ENCODE measurements at places on chromosomes 16 and 17.

GRCh38 chr17:65729207-65729606, 167.8 kb upstream of the AXIN2 start:
- no peak for DNase-seq

DNA sequence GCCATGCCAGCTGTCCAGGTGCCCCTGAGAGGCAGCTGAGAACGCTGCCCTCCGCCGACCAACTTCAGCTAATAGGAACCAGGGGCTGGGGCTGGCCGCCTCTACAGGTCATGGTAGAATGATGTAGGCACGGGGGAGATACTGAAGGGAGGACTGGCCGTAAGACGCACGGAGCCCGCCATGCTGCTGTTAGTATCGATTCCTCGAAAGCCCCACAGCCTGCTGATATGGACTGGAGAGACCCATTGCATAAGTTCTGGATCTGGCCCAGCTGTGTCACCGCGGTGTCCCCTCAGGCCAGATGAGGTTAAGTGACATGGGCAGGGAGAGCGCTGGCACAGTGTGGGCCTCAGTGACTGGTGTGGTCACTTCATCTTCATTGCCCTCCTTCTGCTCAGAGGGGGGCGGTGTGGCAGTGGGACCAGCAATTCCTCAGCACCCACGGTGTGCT, 75.6 kb downstream of the AMFR start:
- no peak for DNase-seq

GRCh38 chr16:12410837-12411490, 392.7 kb downstream of the CPPED1 start:
- no peak for DNase-seq

GRCh38 chr16:53886482-53887378, 182.8 kb downstream of the FTO start:
- DNase-seq, result no peak

DNA sequence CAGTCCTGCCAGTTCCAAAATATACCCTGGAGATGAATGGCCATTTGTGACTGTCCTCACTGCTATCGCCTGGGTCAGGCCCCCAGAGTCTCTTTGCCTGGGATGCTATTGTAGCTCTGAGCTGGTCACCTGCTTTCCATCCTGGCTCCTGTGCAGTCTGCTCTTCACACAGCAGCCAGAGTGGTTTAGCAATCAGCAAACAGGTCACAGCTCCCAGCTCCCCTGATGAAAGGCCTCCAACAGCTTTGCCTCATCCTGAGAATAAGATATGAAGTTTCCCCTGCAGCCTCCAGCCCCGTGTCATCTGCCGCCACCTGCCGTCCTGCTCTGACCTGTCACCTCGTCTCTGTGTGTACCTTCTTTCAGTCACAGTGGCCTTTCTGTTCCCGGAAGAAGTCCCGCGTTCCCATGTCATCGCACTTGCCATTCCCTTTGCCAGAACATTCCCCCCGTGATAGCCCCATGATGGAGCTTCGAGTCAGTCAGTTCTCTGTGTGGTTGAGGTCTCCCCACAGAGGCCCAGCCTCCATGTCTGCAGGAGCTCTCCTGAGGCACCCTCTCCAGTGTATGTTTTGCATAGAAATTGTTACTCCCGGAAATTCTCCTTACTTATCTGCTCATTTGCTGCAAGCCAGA, 281.5 kb downstream of the SNX29 start:
- DNase-seq, result peak; percentile 33

DNA sequence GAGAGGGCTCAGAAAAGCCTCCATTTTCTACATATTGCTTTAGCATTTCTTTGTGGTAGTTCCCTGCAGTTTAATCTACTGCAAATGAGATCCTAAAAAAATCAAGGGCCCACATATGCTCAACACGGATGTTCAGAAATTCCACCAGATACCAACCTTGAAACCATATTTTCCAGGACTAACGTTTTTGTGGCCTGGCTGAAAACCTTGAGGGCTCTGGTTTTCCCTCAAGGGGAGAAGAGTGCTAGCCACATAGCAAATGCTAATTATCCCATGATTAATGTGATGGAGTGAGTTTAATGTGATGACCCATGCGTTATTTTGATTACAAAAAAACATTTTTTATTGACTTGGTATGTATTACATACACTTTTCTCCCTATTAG, 68.9 kb downstream of the SNX11 start:
- no peak for DNase-seq

DNA sequence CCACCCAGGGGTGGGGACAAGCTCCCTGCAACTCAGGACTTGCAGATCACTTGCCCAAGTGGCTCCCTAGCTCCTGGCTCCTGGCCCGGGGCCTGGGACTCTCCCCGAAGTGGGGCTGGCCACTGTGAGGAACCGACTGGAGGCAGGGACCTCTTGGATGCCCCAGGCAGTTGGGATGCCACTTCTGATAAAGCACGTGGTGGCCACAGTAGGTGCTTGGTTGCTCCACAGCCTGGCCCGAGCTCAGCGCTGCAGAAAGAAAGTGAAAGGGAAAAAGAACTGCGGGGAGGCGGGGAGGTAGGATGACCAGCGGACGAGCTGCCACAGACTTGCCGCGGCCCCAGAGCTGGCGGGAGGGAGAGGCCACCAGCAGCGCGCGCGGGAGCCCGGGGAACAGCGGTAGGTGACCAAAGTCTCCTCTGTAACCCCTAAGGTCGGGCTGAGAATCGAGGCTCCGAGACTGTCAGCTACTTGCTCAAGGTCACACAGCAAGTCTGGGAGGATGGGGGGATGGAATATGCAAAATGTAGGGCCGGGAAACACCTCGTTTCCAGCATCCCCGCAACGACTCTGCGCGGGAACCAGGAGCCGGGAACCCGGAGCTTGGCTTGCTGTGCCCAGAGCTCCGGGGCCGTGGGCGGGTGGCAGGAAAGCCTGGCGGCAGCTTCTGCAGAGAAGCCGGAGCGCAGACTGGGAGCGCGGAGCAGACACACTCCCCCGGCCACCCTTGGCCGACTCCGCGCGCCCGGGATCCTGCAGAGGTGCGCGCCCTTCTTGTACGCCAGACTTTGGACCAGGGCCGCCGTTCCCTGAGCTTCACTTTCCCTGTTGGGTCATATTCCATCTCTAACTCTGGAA, 1.9 kb downstream of the CIITA start:
- no peak for DNase-seq

GRCh38 chr17:44770166-44770925, 11.6 kb downstream of the ADAM11 start:
- DNase-seq, result no peak

DNA sequence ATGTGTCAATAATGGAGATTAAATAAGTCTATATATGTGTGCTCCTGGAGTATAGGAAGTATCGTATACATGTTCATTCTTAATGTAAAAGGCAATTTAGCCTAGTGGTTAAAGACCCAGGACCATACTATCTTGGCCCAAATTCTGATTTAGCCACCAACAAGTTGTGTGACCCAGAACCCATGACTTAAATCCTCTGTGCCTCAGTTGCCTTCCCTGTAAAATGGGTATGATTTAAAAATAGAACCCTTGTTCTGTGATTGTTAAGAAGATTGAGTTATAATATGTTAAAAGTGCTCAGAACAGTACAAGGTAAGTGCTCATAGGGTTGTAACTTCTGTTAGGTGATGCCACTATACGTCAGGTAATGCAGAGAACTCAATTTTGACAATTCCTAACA, 18.8 kb upstream of the BLMH start:
- no peak for DNase-seq

DNA sequence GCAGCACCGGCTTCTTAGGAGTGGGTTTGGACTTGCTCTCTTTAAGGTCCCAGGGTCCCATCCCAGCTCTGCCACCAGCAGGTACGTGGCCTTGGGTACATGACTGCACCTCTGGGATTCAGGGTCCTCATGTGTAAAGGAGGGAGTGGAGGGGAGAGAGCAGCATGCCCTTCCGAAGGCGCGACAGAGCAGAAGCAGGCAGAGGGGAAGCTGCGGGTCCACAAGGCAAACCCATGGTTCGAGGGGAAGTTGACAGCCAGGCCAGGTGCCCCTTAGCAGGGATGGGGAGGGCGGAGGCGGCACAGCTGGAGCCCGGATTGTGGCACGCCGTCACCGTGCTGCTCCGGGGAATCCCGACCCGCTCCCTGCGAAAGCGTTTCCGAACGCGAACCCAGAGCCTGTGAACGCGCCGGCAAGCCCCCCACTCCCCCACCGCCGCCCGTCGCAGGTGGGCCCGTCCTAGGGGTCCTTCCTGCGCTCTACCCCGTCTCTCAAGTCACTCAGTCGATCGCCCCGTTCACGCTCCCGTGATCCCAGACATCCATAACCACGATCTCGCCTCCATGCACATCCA, 4.1 kb upstream of the TBX2 start:
- DNase-seq, result no peak

- no peak for DNase-seq
Measured at GRCh38 chr16:5467552-5467951, 370.0 kb upstream of the EEF2KMT start.

GRCh38 chr17:44587339-44587738, 30.1 kb downstream of the FZD2 start:
- no peak for DNase-seq

GRCh38 chr16:54342966-54343365, 56.4 kb upstream of the IRX3 start:
- DNase-seq, result no peak

DNA sequence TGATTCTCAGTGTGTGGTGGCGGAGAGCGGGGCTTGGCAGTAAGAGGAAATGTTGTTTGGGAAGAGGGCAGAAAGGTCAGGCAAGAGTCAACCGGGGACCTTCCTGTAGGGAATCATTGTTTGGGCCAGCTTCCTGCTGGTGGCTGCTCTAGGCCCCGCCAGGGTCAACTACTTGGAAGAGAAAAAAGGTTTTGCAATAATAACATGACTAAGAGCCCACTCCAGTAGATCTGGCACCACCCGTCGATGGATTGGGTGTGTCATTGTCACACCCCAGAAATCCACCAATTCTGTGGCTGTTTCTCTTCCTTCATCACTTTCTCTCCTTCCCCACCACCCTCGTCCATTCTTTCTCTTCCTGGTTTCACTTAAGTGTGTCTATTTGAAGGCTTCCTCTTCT, 4.2 kb upstream of the KRT24 start:
- no peak for DNase-seq

DNA sequence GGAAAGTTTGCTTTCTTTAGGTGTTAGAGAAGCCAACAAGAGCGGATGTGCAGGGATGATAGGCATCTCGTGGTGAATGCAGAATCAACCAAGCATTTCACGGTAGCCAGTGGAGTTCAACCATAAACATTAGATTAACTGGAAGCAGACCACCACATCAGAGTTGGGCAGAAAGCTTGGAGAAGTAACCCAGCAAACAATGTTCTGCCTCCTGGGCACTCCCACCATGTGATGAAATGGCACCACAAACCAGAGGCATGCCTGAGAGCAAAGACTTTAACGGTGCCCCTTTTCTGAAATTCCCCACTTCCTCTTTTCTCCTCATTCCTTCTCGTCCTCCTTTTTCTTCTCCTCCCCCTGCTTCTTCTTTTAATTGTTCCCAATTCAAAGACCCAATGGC, 193.5 kb upstream of the ANKFN1 start:
- no peak for DNase-seq

GRCh38 chr17:37360632-37361031, 15.2 kb upstream of the C17orf78 start:
- no peak for DNase-seq

DNA sequence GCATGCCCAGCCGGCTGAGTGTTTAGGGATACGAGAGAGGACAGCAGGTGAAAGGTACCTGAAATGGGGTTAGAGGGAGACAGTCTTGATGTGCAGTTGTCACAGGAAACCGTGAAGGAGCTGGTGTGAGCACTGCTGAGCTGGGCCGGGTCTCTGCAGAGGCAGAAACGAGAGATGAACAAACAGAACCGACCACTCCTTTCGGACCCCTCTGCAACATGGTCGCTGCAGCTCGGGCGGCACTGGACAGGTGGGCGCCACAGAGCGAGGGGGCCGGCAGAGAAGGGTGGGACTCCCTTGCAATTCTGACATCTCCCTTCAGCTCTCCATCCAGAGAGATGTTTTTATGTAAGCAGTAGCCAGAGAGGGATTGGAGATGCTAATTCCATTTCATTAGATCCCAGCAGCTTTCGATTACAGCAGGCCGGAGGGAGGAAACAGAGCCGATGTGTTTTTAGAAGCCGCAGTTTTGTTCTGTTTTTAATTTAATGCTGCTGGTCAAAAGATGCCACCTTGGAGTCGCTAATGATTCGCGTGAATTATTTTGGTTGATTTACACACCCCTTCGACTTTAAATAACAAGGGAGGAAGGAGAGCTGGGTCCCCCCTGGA, 86.3 kb upstream of the RPL38 start:
- DNase-seq, result no peak

GRCh38 chr16:79452671-79453070, 147.9 kb downstream of the MAF start:
- DNase-seq, result no peak

- DNase-seq, result no peak
Measured at GRCh38 chr16:85686912-85687591, 1.7 kb downstream of the GINS2 start.

DNA sequence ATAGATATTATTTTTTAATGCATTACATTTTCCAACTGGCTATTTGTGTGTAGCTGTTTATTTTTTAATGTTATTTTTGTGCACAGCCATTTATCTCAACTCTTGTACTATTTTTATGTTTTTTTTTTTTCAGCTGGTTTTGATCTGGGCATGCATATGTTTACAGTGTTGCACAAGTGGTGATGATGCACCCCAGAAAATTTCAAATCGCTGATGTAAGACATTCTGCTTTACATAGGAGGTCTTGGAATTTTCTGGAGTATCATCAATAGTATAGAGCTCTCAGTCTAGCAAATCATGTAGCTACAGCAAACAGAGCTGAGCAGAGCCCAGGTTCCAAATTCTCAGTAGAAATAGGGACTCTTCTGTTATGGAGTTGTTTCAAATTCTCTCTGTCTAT, 30.2 kb downstream of the CACNG5 start:
- DNase-seq, result no peak

- DNase-seq, result no peak
Measured at GRCh38 chr16:89536886-89537548, 23.5 kb upstream of the RPL13 start.

DNA sequence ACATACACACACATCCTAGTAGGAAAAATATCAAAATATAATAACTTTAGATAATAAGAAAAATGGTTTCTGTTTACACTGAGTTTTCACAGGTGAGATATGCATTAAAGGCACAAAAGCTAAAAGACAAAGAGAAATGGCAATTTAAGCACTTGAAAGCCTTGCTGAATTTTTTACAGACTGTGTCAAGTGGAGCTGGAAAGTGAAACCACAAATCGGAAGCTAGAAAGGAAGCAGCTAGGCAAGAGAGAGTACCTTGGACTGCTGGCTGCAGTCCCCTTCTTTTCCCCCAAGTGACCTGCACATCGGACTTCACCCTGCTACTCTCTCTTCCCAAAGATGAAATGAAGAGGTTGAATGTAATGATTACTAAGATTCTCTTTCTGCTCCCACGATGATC, 135.1 kb downstream of the CDH13 start:
- DNase-seq, result no peak

DNA sequence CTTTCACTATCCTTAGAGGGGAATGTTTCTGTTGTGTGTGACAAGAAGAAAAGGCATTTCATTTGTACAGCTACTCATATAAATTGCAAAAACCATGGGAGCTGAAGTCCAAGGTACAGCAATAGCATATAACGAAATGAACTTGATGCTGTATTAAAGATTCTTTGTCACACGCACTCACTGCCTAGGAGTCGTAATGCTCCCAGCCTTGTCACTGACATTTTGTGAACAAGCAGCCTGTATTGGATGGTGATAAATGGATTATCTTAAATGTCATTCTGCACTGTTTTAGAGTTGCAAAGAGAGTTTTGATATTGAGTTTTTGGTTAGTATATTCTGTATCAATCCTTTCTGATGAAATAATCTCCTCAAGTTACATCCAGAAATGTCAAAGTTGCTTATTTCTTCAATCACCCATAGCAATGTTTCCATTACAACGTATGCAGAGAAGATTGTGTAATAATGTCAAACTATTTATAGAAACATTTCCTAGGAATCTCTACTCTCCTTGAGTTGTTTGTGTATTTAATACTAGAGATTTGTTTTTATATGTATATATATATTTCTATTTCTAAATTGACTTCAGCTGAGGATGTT, 270.6 kb downstream of the FTO start:
- no peak for DNase-seq
